HTR-8/SVneo (cell line): ENCODE measurements at places on chromosomes 1 and 21.

DNA sequence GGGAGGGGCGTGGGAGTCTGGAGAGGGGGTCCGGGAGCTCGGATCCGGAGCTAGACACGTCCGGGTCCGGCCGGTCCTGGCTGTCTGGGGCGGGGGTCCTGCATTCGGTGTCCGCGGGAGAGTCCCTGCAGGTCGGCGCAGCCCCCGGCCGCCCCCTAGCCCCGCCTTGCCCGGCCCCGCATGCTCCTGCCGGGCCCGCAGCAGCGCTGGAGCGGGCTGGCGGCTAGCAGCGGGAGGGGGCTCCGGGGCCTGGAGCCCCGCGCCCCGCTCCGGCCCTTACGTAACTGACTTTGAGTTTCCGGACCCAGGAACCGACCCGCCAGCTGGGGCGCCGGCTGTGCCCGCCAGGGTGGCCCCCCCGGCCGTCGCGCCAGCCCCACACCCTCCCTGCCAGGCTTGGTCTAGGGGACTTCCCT is 26.9 kb upstream of the EPB41 start:
- no peak for DNase-seq

DNA sequence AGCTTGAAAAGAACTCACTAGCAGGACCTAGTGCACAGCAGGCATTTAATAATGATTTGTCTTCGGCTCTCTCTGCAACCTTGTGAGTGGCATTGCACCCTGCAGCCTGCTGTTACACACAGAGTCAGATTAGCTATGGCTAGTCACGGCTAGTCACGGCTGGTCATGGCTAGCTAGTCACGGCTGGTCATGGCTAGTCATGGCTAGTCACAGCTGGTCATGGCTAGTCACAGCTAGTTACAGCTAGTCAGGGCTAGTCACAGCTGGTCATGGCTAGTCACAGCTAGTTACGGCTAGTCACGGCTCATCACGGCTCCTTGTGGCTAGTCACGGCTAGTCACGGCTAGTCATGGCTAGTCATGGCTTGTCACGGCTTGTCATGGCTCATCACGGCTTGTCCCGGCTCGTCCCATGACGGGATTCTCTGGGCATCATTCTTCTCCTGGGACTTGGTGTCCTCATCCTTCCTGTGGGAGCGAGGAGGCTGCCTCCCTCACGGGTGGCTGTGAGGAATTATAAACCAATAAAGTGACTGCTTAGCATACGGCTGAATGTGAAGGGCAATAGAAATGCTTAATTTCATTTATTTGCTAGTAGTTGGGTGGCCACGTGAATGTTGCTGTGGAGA is 12.5 kb upstream of the KIF26B start:
- DNase-seq, result no peak

- peak; percentile 62 for DNase-seq
These were observed 132.4 kb downstream of the EDEM3 start for GRCh38 chr1:184622136-184622823.

DNA sequence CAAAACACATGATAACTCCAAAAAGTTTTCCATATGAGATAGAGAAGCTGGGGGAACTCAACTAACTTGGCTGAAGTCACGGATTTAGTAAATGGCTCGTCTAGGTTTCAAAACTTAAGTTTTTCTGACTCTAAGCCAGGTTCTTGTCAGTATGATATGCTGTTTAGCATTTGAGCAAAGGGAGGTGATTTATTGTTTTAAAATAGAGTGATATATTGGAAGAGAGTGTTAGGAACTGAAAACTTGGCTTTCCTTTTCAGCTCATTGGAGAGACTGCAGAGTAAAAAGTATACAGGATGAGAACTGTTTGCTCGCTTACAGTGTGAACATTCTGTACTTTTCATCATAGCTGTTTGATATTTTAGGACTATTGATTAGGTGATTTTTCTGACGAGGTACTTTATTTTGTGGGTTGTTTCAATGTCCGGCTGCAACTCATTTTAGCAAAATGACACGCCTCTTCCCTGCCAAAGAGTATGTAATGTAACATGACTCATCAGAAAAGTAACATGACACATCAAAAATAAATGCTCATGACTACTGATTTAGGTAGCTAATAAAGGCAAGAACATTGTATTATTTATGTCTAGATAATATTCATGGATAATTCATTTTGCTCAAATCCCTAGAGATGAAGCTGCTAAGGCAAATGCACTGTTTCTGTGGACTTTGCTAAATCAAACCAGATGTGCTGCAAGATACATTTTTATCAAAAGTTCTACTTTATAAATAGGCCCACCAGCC is 355.1 kb downstream of the GPATCH2 start:
- peak; percentile 4 for DNase-seq

GRCh38 chr1:229372251-229372650 is 29.4 kb upstream of the CCSAP start:
- no peak for DNase-seq

- DNase-seq, result no peak
These were observed 79.2 kb downstream of the MORN1 start for GRCh38 chr1:2312160-2312514.

- DNase-seq, result no peak
These were observed 1.8 kb downstream of the DNAJB4 start for GRCh38 chr1:78006521-78006920.

DNA sequence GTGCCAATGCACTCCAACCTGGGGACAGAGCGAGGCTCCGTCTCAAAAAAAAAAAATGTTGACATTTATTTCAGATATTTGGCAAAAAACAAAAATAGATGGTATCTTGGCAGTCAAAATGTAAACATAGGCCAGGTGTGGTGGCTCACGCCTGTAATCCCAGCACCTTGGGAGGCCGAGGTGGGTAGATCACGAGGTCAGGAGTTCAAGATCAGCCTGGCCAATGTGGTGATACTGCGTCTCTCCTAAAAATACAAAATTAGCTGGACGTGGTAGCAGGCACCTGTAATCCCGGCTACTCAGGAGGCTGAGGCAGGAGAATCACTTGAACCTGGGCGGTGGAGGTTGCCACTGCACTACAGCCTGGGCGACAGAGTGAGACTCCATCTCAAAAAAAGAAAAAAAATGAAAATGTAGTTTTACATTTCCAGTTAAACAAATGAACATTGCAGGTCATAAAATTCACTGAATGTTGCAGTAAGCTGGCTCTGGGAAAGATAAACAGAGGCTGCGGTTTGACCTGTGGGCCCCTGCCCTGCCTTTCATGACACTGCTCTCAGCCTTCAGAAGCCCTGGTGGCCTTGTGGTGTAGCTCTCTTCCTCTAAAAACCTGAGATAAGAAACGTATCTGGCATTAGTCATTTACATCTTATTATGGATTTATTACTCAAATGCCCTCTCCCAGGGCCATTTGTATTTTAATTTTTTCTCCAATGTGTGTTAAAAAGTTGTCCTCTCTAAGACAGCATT is 12.2 kb upstream of the SLC44A3 start:
- no peak for DNase-seq

DNA sequence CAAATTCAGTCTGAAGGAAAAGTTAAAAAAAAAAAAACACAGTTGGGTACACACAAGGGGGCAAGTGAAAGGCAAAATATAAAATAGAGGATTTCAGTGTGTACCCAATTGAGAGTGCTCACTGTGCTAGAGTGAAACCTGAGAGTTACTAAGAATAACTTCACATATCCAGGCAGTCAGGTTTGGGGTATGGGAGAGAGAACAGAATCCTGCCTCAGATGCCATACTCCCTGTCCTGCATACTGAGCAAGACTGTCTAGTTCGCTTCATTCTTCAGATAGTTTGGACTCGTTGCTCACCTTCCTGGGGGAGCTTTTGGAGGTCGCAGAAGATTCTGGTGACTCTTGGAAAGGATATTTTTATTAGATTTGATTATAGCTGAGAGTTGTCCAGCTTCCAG is 20.4 kb downstream of the CEP85 start:
- no peak for DNase-seq

- DNase-seq, result no peak
These were observed 2.7 kb downstream of the PIK3CD start for GRCh38 chr1:9654051-9654833.

- DNase-seq, result no peak
These were observed 80.5 kb downstream of the PRKAB2 start for GRCh38 chr1:147091801-147092200.

DNA sequence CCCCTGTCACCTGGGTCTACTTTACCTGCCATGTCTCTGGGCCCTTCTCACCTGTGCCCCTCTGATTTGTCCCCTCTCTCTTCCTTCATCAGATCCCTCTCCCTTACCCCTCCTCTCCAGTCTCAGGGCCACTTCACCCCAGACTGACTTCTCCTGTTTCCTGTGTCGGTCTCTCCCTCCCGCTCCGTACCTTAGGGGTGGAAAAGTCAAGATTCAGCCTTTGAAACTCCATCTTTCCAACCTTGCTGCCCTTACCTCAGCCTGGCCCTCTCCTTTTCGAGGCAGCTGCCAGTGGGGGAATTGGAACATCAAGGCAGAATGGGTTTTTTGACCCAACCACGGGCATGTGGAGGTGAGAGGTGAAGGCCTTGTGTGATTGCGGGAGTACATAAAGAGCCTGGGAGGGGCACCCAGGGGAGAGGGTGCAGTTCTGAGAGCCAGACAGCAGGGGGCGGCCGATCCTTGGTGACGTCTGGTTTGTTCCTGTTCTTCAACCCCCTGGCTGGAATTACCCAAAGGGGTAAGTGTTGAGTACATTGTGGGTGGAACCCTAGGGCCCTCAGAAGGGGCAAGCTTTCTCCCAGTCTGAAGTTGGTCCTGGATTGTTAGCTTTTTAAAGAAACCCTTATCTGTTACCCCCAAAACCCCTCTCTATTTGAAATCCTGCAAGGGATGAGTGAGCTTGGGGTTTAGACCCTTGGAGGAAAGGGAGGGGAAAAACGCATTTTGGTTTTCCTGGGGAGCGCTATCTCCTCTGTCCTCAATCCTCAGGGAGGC is 12.3 kb upstream of the DMBX1 start:
- DNase-seq, result peak; percentile 81

- no peak for DNase-seq
These were observed 2.4 kb upstream of the TARS2 start for GRCh38 chr1:150484861-150485260.

- DNase-seq, result no peak
These were observed 2.5 kb upstream of the WNT2B start for GRCh38 chr1:112506306-112506705.

- DNase-seq, result no peak
These were observed 76.6 kb downstream of the PLPP3 start for GRCh38 chr1:56502700-56503245.

DNA sequence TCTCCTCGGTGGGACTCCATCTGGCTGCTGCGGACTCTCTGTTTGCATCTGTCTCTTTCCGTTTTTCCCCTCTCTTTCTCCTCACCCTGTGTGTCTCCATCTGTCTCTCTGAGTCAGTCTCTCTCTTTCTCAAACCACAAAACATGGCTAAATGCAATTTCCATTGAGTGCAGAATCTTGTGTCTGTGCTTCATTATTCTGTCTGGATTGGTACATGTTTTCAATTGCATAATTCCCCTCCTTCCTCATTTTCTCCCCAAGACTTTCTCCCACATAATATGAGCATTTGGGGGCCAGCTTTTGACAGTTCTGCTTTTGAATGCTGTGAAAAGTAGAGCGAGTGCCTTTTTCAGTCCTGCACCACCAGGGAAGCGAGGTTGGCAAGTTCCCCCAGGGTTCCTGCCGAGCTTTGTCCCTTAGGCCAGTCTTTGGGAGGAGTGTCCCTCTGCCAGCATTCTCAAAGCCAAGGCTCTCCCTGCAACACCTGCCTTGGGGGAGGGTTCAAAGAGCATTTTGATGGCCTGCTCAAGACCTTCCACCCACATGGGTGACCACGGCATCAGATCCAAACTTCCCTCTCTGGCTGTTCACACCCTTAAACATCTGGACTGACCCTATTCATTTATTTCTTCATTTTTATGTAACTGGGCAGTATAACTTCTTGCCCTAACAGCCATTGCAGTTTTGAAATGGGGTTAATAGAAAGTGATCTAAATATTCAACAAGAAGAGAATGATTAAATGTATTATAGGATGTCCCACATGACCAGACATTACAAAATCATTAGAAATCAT is 32.8 kb upstream of the SCMH1 start:
- DNase-seq, result no peak

- DNase-seq, result no peak
These were observed 80.8 kb downstream of the ASH1L start for GRCh38 chr1:155481741-155482241.
